ENCODE measurements at places on chromosomes 16 and 17. TPM values are rescaled to one million over a fixed set of nuclear protein-coding genes. Genes with fewer than 3 reads are reported as not detected.

GRCh38 chr17:79071161-79071740 lies 3.4 kb upstream of the ENGASE start:
- no peak for DNase-seq

ZNF597 gene
- 2.9 TPM for total RNA-seq

DNA sequence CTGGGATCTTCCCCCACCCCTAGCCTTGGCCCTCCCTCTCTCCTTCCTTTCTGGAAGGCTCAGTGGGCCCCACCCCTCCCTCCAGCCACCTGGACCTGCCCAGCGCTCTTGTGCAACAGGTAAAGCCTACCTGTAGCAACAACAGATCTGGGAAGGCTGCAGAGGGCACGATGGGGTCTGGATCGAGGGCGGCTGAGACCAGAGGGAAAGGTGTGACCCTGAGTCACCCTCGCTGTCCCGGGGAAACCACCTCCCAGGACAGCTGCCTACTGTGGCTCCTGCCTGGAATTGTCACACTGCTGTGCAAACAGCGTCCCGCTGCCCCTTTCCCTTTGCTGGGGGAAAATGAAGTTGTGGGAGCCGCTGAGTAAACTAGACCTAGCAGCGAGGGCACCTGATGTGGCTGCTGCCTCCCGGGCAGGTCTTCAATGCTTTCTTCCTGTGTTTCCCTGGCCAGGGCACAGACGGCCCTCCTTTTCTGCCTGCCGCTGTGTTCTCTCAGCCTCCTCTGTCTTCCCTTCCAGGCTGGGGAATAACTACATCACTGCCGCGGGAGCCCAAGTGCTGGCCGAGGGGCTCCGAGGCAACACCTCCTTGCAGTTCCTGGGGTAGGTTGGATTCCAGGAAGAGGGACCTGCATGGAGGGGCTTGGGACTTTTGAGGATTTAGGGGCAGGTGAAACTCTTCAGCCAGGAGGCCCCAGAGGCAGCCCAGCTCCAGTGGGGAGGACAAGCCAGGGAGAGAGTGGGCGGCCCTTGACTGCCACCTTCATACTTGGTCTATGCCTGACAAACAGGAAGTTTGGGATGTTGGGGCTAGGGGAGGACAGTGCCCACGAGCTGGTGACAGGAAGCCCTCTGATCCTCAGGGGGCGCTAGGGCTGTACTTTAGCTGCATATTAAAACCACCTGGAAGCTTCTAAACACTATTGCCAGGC lies 22.2 kb upstream of the CYLD start:
- no peak for DNase-seq

SPATA22 gene
- total RNA-seq = not detected

MYH3 gene
- total RNA-seq = 7,123 TPM

GRCh38 chr16:68656751-68657150 lies 11.6 kb downstream of the CDH3 start:
- no peak for DNase-seq

- peak; percentile 48 for DNase-seq
Measured at GRCh38 chr16:31508706-31509195, 560 bp upstream of the RUSF1 start.

DNA sequence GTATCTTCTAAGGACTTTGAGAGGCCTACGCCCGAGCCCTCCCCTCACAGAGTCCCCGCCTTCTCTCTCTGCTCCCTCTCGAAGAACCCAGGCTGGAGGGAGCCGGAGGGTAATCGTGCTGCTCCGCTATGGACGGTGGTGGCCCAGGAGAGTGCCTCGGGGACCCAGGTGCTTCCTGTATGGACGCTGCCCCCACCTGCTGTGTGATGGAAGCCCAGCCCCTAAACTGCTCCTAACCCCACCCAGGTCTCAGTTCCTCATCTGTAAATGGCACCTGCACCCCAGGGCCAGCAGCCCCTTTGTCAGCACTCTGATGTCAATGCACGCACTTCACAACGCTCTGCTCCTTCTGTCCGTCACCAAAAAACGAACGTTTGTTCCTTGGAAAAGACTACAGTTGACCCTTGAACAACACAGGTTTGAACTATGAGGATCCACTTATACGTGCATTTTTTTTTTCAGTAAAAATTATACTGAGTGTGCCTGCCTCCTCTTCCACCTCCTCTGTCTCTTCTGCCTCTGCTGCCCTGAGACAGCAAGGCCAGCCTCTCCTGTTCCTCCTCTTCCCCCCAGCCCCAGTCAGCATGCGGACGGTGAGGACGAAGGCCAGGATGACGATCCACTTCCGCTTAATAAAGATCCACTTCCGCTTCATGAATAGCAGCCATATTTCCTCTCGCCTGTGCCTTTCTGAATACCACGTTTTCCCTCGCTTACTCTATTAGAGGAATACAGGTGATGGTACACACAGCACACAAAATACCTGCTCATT lies 118.3 kb downstream of the BANP start:
- no peak for DNase-seq

DNA sequence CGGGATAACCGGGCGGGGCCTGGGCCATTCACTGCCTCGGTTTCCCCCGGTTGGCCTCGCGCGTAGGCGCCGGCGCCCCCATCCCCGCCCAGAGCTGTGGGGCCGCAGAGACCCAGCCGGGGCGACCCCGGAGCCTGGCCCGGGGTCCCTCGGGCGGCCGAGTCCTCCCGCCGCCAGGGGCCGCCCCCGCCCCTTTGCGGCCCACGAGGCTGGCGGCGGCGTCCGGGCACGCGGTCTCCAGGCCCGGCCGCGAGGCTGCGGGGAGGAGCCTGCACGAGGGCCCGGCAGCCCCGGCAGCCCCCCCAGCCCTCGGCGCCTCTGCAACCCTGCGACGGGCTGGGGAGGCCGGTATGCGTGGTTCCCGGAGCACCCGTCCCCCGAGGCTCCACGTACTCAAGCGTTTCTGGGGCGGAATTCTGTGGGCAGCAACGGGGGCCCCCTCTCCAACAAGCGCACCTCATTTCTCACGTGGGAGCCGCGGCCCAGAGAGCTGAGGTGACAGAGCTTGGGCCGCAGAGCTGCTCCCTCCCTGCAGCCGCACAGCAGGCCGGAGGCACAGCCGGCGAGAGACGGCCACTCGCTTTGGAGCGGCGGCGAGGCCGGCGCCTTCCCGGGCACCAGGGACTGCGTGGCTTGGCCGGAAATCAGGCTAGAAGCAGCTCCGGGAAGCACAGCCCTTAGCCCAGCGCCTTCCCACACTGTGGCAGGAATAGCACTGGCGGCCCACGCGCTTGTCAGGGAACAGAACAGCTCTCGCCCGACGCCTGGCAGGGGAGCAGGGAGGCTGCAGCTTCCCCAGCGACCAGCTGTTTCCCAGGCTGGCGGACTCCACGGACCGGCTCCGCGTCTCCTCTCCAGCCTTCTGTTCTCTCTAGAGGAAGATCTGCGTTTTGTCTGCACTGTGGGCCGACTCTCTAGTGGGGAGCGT lies 867 bp upstream of the LIMD2 start:
- peak; percentile 6 for DNase-seq

GRCh38 chr17:8791910-8792270 lies 7.3 kb downstream of the MFSD6L start:
- DNase-seq = no peak

LGALS9B gene
- total RNA-seq = not detected

DNA sequence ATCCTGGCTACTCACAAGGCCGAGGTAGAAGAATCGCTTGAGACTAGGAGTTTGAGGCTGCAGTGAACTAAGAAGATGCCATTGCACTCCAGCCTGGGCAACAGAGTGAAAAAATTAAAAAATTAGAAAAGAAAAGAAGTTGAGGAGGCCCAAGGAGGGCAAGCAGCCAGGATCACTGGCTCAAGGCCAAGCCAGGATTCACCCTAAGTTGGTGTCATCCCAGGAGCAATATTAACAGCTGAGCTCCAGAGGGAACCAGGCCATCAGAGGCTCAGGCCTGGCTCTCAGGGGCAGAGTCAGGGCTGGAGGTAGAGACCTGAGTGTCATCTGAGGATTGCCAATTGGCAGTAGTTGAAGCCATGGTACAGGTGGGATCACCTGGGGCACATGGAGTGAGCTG lies 20.7 kb downstream of the DRC3 start:
- DNase-seq = peak; percentile 58

MEFV gene
- total RNA-seq = 0.37 TPM

- DNase-seq = no peak
Measured at GRCh38 chr16:8689686-8690085, 15.3 kb downstream of the ABAT start.

RNU2-1 gene
- not detected for total RNA-seq

NGFR gene
- total RNA-seq = 44.7 TPM

GRCh38 chr17:16267174-16267573 lies 50.2 kb downstream of the PIGL start:
- no peak for DNase-seq

HNF1B gene
- total RNA-seq = not detected

DNA sequence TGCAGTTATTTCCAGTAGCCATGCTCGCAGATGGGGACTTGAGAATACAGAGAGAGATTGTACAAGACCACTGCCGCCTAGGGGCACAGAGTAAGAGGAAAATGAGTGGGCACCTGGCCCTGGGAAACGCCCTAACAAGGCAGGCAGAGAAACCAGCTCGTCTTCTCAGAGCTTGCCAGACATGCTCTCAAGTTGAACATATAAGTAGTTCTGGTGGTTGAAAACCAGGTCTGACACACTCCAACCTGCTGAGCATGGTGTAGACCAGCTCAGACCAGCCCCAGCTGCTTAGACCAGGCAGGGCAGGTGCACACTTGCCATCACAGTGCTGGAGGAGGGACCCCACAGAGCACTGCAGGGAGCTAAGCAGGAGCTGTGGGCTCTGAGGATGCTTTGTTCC lies 250.5 kb downstream of the CPPED1 start:
- DNase-seq = no peak

DNA sequence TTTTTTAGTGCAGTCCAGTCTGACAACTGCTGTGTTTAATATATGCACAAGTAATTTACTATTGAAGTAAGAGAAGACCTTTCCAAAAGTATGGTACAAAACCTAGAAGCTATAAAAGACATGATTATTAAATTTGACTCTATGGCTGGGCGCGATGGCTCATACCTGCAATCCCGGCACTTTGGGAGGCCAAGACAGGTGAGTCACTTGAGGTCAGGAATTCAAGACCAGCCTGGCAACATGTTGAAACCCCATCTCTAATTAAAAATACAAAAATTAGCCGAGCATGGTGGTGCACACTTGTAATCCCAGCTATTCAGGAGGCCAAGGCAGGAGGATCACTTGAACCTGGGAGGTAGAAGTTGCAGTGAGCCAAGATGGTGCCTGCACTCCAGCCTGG lies 41.4 kb upstream of the VWA3A start:
- DNase-seq = no peak

Measured in myocyte (in vitro differentiated cells).